ENCODE measurements at places on chromosomes 2 and 18. TPM values are rescaled to one million over a fixed set of nuclear protein-coding genes. Genes with fewer than 3 reads are reported as not detected.

GRCh38 chr2:48607307-48608014 lies 10.2 kb upstream of the GTF2A1L start:
- DNase-seq: no peak

Gene THADA
- 21.4 TPM for polyA plus RNA-seq

GRCh38 chr2:18067588-18068384 lies 189.3 kb downstream of the KCNS3 start:
- DNase-seq: no peak

DNA sequence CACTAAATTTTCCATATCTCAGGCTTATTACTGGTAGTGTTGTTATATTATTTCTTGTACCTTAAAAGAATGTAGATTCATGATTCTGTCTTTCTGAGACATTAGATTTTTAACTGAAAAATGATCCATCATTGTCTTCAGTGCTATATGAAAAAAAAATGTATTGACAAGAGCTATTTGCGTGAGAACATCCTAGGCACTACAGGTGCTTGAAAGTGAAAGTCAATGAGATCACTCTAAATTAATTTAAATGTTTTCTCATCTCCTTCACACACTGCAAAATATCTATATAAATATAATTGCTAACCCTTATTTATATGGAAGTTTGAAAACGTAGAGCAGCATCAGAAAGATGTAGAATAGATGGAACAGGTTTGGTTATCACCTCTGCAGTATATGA lies 684.6 kb downstream of the TRIB2 start:
- no peak for DNase-seq

- no peak for DNase-seq
These were observed 1.9 kb downstream of the TANC1 start for GRCh38 chr2:158970241-158970751.

- DNase-seq: no peak
These were observed 68.1 kb upstream of the AMMECR1L start for GRCh38 chr2:127953849-127954248.

DNA sequence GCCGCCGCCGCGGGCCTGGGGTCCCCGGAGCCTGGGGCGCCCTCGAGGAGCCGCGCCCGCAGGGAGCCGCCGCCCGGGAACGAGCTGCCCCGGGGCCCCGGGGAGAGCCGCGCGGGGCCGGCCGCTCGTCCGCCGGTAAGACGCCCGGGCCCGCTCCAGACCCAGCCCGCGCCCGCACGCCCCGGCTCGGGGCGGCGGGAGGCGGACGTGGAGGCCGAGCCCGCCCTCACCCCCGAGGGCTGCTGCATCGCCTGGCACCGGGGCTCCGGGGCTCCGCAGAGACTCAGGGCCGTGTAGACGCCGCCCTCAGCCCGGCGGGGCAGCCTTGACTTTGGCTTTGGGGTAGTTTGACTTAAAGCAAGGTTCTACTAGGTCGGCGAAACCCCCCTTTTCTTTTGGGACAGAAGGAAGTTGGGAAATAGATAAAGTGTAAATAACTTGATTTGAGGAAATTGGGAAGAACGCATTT lies 335 bp downstream of the ERFE start:
- DNase-seq: peak; percentile 58

- no peak for DNase-seq
These were observed 1.2 kb upstream of the EN1 start for GRCh38 chr2:118848381-118849225.

- DNase-seq: no peak
These were observed 66.0 kb downstream of the MAPRE2 start for GRCh38 chr18:35107216-35107615.

DNA sequence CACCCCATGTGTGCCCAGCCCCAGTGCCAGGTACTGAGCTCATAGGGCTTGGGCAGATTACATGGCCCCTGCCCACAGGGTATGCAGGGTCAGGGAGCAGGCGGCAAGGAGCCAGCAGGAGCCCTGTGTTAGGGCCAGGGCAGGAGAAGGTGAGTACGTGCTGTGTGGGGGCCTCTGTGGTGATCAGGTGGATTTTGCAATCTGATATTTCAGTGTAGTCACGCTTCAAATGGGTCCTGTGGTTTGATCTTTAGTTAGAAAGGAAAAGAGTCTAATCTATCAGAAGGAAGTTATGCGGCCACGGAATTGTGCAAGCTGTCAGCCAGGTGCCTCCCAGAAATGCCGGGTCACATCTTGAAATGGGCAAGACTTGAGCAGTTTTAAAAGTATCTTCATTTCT lies 13.9 kb downstream of the UBE2F start:
- DNase-seq: no peak

- DNase-seq: no peak
These were observed 113.5 kb downstream of the RTN4 start for GRCh38 chr2:54936766-54937165.

DNA sequence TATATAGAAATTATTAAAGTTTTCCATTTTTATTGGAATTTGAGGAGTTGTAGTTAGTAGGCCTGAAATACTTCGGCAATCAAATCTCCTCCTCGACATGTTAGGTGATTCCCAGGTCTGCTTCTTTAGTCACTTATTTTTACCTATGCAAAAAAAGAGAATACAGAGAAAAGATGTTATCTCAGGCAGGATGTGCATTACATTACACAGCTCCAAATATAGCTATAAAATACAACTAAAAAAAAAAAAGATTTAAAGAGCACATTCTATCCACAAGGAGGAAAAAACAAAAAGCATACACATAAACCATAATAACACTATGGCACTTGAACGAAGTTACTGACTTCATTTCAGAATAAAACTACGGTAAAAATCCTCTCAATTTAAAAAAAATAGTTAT lies 8.1 kb downstream of the STK17B start:
- no peak for DNase-seq

GRCh38 chr18:50301074-50301473 lies 13.6 kb upstream of the CXXC1 start:
- DNase-seq: no peak

GRCh38 chr2:97764559-97765263 lies 51.3 kb downstream of the ZAP70 start:
- DNase-seq: no peak

DNA sequence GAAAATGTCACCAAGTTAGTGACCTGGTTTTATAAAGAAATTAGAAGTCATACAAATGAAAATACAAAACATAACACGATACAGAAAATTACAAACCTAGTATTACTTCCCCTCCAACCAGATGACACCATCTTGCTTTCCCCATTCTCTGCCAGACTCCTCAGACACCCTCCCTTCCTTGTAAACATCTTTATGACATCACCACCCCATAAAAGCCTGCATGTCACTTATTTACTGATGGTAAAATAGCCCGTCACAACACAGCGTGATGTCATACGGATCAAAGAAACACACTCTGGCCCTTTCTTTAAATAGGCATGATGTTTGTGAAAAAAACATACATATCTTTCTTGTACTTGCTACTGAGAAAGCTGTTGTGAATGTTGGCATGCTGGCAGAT lies 254.8 kb upstream of the SOX11 start:
- DNase-seq: no peak

Gene FAM237A
- polyA plus RNA-seq: not detected

DNA sequence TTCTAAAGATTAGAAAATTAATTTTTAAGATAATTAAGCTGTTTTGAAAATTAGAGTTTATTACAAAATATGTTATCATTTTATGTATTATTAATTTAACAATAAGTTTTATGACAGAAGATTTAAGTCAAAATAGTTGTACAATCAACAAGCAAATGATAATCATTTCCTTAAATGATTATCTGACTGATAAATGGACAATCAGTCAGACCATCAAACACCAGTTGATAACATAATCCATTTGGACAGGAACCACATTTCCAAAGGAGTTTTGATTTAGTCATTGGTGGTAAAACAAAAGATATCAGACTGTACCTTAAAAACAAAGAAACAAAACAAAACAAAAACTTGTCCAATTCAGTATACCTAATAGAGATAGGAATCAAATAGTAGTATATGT lies 1.9 kb downstream of the TFPI start:
- DNase-seq: no peak

Gene NTSR2
- not detected for polyA plus RNA-seq

Gene CRYBA2
- not detected for polyA plus RNA-seq

Gene CCDC93
- polyA plus RNA-seq: 6.7 TPM

DNA sequence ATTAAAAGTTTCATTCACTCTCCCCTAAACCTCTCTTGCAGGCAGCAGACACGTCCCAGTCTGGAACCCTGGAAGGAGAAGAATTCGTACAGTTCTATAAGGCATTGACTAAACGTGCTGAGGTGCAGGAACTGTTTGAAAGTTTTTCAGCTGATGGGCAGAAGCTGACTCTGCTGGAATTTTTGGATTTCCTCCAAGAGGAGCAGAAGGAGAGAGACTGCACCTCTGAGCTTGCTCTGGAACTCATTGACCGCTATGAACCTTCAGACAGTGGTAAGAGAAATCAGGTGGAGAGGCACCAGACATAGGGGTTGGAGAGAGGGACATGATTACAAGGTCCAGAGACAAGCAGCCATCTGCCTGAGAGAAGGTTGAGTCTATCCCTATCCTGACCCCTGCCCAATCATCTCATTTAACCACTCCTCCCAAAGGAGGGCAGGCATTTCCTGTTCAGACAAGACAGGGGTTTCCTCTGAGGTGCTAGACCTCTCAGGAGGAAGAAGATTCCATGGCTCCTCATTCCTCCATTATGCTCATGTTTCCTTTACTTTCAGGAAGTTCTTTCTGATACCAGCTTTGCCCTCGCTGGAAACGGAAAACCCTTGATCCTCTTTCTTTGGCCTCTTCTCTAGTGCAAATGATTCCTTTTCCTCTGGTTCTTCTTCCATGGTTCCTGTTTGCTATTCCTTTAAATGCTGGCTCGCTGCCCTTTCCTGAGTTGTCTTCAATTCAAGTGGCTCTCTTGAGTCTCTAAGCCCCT lies 15.1 kb downstream of the PLCD4 start:
- DNase-seq: no peak

GRCh38 chr18:70172225-70172624 lies 33.3 kb downstream of the RTTN start:
- no peak for DNase-seq

DNA sequence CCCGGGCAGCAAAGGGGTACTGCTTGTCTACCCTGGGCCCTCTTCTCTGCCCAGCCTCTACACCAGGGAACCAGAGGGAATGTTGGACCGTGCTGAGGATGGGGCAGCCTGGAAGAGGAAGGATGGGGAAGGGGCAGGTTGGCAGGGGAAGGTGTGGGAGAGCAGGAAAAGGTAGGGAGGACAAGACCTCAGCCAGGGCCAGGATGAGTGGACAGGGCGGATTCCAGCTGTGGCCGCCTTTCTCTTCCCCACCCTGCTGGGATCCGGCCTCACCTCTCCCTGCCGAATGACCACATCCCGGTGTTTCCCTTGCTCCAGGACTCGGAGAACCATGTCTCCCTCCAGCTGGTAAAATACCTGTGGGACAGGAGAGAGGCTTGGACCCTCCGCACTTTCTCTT lies 8.9 kb downstream of the HAAO start:
- no peak for DNase-seq

DNA sequence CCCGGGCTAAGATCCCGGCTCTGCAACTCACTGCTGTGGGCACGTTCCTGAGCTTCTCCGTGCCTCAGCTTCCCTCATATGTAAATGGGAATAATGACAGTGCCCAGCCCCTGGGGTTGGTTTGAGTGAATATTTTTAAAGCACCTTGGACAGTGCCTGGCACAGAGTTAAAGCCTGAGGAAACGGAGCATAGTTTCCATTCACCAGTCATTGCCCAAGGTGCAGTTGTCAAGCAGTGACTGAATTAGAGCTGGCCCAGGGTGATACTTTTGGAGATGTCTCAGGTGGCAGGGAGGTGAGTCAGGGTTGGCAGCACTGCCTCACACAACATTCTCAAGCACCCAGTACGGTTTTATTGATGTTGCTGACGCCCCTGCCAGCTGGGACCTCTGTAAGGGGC lies 12.2 kb downstream of the TMEM177 start:
- no peak for DNase-seq

GRCh38 chr2:161166538-161167409 lies 6.5 kb downstream of the TANK start:
- no peak for DNase-seq

- peak; percentile 94 for DNase-seq
These were observed 56.4 kb upstream of the PPP1CB start for GRCh38 chr2:28695245-28695647.

- DNase-seq: no peak
These were observed 73.2 kb downstream of the IL1R2 start for GRCh38 chr2:102064679-102065674.

DNA sequence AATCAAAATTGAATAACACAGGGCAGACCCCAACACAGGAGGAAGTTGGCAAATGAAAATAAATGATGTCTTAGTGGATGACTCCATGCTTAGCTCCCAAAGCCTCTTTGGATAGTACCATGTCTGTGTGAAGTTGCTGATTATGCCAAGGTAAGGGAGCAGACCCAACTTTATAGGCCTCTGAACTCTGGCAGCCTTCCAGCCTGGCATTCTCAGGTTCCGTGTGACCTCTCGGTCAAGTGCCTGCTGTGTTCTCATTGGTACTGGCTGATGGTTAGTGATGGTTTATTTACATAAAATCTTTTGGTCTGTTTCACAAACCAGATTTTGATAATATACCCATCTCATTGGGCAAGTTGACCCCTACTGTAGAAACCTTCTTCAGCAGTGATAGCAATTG lies 112.2 kb upstream of the TTC39C start:
- DNase-seq: no peak

GRCh38 chr2:201452922-201453643 lies 1.5 kb downstream of the STRADB start:
- DNase-seq: no peak

DNA sequence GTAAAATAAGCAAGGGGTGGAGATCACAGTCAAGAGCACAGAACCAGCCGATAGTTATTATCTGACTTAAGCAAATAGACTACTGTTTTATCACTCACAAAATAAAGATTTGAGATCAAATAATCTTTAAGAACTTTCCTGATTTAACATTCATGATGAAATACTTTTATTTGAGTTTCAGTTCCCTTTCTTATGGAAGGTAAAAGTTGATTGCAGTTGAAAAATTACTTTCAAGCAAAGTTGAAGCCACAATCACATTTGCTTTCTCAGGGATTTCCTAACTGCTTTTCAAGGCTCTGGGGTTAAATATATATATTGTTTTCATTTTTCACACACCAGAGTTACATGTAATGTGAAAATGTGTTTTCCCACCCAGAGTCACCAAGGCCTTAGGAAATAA lies 599.5 kb downstream of the KCNJ3 start:
- no peak for DNase-seq

GRCh38 chr2:119790466-119790865 lies 30.7 kb downstream of the PTPN4 start:
- DNase-seq: no peak

All from kidney (tissue), 22 donors.